Kidney glomerular epithelial cell (primary cell): ENCODE measurements at places on chromosomes 12 and 14.

DNA sequence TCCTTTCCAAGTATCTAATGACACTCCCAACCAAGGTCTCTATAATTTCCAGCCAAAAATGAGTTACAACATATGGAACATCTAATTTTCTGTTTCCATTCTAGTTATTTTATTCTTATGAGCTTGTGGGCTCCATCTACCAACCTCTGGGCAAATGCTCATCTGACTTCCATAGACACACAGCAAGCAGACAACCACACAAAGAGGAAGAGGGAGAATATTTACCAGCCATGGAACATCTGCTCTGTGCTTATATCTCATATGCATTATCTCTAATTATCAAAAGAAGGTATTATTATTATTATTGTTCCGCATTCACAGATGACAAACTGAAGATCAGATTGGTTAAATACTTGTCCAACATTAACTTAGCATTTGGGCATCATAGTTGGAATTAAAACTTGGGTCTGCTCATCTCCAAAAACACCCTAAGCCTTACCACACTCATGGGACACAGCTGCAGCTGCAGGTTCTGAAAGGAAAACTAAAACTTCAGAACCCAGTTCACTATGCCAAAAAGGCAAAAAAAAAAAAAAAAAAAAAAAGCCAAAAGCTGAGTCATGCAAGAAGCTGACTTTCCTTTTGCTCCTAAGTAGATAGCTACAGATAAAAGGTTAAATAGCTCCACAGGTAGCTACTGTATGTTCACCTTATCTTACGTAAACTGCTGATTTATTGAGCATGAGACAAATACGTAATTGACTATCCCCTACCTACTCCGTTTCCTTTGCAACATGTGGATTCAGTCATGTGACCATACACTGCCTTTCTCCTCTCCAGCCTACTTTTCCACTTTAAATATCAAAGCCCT lies 23.6 kb upstream of the TCL1B start:
- no peak for DNase-seq

GRCh38 chr14:103221781-103222358 lies 98.6 kb downstream of the TNFAIP2 start:
- DNase-seq, result no peak

- DNase-seq, result peak; percentile 50
These were observed 8.0 kb upstream of the ASB8 start for GRCh38 chr12:48165089-48165981.

- DNase-seq, result no peak
These were observed 32.8 kb downstream of the GTF2A1 start for GRCh38 chr14:81187832-81188522.

DNA sequence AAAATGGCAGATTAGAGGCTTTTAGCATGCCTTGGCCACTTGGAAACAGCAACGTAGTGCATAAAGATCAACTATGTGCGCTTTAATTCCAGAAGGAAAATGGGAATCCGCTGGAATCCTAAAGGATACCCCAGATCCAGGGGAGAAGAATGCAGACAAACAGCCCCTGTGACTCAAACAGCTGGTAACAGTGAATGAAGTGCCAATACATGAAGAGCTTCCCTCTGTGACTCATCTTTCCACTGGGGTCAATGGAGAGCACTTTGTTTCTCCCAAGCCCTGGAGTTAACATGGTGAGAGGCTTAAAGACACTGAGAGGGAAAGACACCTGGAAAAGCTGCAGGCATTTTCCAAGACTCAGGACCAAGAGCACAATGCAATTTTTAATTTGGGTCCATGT lies 263.1 kb downstream of the CEP128 start:
- no peak for DNase-seq

DNA sequence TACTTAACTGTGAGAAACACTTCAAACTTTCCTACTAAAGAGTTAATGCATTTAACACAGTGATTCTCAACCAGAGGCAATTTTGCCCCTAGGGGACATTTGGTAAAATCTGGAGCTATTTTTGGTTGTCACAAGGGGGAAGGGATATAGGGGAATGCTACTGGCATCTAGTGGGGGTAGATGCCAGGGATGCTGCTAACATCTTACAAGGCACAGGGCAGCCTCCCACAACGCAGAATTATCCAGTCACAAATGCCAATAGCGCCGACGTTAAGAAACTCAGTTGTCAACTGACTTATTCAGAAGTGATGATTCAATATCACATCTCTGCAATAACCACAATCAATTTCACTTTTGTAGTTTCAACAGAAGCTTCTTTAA lies 2.0 kb downstream of the EEA1 start:
- DNase-seq, result peak; percentile 31

GRCh38 chr14:104935955-104936354 lies 11.3 kb downstream of the PLD4 start:
- DNase-seq, result no peak

GRCh38 chr14:20580242-20580641 lies 7.6 kb downstream of the RNASE11 start:
- no peak for DNase-seq
